RKO (cell line): ENCODE measurements at places on chromosomes 1 and 21.

DNA sequence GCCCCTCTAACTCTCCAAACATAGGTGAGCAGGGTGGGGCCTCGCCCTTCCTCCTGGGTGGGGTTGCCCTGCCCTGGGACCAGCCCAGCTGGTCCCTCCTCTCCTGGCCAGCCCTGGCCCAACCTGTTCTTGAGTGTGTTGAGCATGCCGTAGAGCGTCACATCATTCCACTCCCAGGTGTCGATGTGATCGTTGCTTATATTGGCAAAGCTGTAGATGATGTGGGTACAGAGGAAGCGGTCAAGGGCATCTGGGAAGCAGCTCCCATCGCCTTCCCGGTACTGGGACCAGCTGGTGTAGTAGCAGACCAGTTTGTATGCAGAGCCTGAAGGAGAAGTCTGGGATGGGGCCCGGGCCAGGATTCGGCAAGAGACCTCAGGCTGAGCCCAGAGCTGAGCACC, 1.4 kb downstream of the CHI3L1 start:
- no peak for DNase-seq

DNA sequence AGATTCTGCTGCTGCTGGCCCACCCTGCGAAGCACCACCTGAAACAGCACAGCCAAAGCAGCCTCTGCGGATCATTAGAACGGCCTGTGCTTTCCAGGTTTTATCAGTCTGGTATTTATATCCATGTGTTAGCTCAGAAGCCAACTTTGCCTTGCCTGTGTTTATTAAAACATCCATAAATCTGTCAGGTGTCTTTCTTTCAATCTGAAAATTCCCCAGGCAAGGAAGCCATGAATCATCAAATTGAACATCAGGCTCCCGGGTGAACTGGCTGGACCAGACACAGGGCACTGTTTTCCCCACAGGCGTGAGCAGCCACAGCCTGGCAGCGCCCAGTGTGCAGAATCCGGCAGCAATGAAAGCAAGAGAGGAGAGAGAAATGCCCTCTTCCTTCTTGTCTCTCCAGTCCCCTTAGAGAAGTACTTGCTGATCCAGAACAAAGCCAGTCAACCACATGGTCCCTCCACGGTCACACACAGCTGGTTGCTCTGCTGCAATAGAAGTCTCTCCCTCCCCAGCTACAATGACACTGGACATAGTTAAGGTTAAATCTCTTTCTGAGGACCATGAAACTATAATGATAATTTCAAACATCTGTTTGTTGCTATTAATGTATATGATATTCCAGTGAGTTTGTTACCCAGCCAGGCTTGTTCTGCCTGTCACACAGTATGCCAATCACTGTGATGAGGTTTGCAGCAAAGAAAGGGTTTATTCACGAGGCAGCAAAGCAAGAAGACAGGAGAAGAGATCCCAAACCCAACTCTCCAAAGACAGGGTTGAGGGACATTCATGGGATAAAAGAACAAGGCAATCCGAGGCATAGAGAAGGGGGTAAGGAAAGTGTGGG, 212.1 kb upstream of the FMN2 start:
- no peak for DNase-seq

DNA sequence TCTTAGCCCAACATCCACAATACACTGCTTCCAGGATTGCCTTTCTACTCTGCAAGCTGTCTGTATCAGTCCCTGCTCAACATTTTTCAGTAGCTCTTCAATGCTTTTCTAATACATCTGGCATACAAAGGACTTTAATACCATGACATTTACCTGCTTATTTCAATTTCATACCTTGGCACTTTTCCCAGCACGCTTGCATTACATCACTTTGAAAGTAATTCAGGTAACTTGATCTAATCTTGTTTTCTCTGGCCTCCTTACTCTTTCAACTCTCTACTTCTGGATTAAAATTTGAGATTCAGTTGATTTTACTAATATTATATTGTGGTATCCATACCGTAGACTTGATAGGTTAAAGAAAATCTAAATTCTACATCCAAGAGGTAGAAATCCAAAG, 103.0 kb downstream of the PTGS2 start:
- no peak for DNase-seq

- DNase-seq: peak; percentile 71
Measured at GRCh38 chr1:84571150-84571535, 3.1 kb downstream of the CTBS start.

GRCh38 chr1:205594846-205595245, 37.0 kb downstream of the ELK4 start:
- DNase-seq: no peak

DNA sequence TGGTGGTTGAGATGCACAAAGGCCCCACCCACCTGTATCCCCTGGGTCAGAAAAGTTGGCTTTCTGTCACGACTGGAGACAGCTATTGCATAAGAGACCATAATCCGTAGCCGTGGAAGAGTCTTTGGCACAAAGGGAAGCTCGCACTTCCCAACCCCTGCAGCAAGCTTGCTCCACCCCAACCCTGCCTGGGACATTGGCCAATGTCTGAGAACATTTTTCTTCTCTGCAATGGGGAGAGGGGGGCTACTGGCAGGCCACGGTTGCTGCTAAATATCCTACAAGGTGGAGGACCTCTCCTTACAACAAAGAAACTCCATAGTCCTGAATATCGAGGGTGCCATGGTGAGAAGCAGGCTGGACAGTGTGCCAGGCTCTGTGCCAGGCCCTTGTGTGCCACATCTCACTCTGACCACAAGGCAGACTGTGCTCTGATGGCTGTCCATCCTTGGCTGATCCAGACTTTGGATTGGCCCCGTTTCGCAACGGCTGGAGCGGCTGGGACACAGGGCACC, 104.1 kb downstream of the CSMD2 start:
- DNase-seq: no peak

GRCh38 chr1:22340066-22340465, 111.6 kb upstream of the ZBTB40 start:
- DNase-seq: no peak

DNA sequence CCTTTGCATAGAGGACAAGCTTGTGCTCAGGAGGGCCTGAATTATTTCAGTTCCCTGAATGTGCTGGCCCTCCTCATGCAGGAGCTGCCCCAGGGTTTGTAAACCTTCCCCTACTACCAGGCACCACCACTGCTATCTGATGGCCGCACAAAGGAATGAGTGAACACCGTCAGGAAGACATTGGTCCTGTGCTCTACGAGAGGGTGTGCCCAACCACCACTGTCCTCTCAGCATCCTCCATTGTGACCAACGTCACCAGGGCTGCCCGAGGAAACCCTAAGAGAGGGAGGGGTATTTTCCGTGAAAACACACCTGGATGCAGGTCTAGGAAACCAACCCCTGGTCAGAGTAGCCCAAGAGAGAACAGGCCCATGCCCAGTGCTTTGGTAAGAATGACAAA, 657.5 kb downstream of the KIF26B start:
- no peak for DNase-seq

DNA sequence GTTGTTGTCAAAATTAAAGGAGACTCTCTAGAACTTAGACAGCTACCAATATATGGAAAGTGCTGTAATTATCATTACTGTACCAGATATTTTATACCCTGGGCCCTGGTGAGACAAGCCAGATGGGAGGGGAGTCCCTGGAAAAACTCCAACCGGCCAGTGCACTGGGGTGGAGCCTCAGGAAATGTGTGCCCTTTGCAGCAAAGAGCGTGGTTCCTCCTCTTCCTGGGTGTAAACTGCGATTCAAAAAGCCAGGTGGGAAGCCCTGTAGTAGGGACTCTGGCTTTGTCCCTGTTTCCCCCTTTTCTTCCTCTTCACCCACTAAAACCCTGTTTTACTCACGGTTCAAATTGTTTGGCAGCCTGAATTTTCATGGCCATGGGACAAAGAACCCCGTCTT, 812.3 kb downstream of the PLA2G4A start:
- no peak for DNase-seq
